Kidney capillary endothelial cell (primary cell): ENCODE measurements at places on chromosomes 2 and 18.

DNA sequence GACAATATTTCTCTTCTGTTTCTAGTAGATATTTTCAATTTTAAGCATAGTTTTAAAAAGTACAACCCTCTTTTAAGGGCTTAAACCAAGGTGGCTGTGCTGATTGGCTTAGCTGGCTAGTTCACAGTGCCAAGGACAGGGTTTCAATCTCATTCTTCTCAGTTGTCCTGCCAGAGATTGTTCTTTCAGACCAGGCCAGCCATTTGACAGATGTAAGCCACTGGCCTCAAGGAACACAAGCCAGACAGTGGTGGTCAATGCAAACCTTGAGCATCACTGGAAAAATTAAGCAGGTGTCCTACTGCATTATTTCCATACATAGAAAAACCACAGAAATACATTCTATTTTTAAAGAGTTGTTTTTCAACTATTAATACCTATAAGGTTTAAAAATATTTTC, 5.9 kb downstream of the RNF103 start:
- DNase-seq: no peak

GRCh38 chr2:234250926-234251325, 200.4 kb downstream of the SPP2 start:
- DNase-seq: no peak

DNA sequence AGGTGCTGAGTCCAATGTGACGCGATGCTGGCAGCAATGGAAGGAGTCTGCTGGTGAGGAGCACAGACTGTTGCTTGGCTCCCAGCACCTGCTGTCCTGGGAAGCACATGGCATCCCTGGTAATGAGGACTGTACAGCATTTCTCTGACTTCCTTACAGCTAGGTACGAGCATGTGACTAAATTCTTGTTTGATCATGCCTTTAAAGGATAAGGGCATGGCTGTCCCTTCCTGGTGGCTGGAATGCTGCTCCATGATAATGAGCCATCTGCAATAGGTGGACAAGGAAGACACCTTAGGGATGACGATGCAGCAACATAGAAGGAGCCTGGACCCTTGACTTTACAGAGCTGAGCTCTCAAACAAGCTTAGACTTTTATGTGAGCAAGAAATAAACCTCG, 278.0 kb upstream of the SPRED2 start:
- no peak for DNase-seq

GRCh38 chr2:229098801-229099200, 172.3 kb downstream of the PID1 start:
- DNase-seq: no peak

- DNase-seq: no peak
These were observed 188.5 kb downstream of the TPGS2 start for GRCh38 chr18:36640021-36640952.

GRCh38 chr2:144224472-144224871, 295.4 kb downstream of the ZEB2 start:
- no peak for DNase-seq

- no peak for DNase-seq
These were observed 27.8 kb upstream of the CXXC1 start for GRCh38 chr18:50315100-50315871.

DNA sequence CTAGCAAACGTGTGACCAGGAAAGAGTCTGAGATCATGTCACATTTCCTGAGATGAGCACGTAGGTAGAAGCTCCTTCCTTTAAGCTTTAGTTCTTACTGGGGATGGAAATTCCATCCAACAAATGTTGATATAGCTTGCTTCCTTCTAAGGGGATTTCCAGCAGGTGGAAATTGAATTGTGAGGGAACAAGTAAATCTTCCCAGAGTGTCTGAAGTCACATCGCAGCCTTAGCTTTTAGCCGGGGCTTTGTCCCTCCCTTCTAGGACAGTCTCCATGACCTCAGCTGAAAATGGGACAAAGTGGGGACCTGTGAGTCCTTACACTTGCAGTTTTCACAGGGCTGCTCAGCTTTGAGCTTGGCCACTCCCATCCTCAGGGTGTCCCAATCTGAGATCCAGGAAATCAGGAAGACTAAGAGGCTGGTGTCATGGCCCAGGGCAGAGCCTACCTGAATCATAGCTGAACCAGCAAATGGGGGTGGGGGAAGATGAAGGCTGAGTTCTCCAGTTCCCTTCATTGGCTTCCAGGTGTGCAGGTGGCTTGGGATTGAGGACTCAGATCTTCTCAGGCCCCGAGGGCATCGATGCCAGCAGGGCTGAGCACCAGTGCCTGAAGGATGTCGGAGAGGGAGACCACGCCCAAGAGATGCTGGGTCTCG, 8.3 kb downstream of the PRKAG3 start:
- DNase-seq: no peak

DNA sequence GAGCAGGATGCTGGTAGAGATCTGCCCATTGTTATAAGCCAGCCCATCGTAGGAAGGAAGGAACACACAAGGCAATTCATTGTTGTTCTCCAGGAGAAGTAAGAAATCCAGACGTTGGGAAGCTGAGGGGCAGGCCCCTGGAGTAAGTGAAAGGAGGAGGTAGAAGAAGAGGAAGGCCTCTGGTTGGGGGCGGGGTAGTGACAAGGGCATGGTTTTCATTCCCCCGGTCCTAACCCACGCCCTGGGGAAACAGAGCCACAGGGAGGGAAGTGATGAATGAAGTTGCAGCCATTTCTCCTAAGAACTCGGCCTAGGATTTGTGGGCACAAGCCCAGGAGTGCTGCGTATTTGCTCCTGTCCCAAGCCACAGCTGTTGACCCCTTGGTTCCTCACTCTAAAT, 18.0 kb downstream of the LBH start:
- no peak for DNase-seq
